Stimulated activated CD8-positive, alpha-beta memory T cell treated with anti-CD3 and anti-CD28 coated beads, Interleukin-15, amount 100 ng/mL, for 24 hours (primary cell): ENCODE measurements at places on chromosomes 4 and X.

GRCh38 chr4:37197899-37198298 is 46.6 kb upstream of the NWD2 start:
- DNase-seq, result no peak

- DNase-seq, result no peak
These were observed 69.1 kb downstream of the PCDH7 start for GRCh38 chr4:30789219-30789671.

- DNase-seq, result no peak
These were observed 68.3 kb upstream of the PGM2 start for GRCh38 chr4:37758226-37758625.

- no peak for DNase-seq
These were observed 73.3 kb downstream of the NAT8L start for GRCh38 chr4:2132438-2132837.
